ENCODE measurements at places on chromosomes 7 and 10.

- DNase-seq, result no peak
Measured at GRCh38 chr10:51302316-51302715, 228.0 kb downstream of the PRKG1 start.

DNA sequence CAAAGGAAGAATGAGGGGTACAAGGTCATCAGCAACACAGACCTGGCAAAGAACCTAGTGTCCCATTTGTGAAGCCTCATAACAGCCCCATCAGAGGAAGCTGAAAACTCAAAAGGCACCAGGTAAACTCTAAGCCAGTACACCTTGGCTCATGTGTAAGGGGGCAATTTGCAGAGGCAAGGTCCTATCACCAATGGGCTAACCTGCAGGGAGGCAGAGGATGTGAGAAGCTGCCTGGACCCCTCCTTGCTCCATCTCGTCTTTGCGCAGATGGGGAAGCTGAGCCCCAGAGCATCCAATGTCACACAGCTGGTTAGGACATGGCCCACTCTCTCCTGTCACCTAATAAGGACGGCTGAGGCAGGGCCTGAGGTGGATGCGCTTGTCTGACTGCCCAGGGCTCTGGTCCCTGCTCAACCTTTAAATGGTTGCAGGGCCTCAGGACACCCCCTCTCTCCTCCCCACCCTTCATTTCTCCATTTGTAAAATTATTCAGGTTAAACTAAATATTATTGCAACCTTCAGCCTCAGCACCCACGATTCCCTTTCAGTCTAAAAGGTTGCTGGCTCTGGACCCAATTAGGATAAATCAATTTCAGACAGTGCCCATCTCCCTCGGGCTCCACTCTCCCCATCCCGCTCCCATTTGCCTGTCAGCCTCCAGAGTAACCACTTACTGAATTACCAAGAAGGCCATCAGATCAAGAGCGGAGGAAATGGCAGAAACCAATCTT, 135.3 kb downstream of the OAT start:
- DNase-seq, result no peak

DNA sequence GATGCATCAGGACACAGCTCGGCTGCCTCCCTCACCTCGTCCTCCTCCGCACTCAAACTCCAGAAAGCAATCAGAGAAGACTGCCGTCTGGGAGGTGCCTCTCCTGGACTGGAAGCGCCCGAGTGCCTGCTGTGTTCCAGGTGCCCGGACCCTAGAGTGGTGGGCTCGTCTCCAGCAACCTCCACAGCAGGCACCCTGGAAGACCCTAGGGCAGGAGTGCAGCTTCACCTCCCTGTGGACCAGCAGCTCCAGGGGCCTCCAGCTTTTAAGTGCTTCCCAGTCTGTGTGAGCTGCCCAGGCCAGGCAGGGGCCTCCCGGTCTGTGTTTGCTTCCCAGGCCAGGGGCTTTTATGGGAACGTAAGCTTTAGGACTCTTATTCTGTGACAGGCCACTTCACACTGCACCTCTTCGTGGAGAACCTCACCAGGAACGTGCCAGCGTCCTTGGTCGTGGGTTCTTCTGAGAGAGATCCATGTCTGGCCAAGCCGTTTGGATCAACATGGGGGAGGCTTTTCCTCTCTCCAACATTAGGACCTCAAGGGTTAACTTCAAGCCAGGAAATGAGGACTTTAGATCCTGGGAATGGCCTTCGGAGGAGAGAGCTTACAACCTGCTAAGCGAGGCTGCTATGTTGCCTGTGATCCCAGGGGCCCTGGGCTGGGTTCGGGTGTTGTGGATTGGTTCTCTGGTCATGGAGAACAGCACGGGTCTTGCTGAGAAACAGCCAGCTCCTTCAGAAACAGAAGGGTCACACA, 5.9 kb upstream of the PWWP2B start:
- no peak for DNase-seq

DNA sequence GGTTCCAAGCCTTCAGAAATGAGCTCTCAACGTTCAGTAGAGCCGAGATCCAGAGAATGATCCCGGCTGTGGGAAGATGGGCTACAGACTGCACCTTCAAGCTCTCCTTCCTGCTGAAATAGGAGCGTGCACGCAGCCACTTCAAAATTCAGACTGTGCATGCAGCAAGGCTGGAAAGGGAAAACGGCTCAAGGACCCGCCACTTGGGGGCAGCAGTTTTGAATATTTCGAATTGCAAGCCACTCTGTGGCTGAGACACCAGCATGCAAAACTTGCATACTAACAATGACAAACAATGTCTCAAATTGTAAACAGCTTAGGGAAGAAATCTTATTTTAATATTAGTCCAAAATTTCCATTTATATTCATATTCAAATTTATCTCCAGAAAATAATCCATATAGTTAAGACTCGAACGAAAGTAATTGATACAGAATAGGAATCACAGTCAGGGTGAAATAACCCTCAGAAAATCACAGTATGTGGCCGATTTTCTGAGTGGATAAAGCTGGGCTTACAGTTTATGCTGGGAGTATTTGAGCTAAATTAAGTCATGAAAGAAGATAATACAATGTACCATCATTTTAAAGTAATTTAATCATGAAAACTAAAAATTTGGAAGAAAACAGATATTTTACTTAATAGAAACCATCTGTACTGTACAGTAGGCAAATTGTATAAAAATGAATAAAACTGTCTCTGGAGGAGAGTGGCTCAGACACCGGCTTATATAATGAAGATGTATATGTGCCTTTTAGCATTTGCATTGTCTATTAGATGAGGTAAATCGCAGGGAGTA, 137.9 kb upstream of the MKI67 start:
- DNase-seq, result peak; percentile 27

- no peak for DNase-seq
Measured at GRCh38 chr7:20508109-20508508, 107.4 kb upstream of the ABCB5 start.

DNA sequence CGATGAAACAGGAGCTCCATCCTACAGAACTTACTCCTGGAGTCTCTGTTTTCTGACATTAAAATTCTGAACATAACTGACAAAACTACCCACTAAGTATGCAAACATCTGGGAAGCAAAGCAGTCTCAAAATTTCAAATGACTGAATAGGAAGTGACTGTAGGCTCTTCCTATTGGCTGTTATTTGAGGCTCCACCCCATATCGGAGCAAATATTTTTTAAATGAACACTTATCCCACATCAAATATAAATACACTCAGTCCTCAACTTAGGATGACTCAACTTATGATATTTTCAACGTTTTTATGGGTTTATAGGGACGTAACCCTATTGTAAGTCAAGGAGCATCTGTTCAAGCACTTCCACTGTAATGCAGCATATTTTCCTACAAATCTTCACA, 8.8 kb downstream of the HSPA12A start:
- no peak for DNase-seq

- DNase-seq, result no peak
Measured at GRCh38 chr7:19268737-19269136, 123.5 kb upstream of the FERD3L start.

DNA sequence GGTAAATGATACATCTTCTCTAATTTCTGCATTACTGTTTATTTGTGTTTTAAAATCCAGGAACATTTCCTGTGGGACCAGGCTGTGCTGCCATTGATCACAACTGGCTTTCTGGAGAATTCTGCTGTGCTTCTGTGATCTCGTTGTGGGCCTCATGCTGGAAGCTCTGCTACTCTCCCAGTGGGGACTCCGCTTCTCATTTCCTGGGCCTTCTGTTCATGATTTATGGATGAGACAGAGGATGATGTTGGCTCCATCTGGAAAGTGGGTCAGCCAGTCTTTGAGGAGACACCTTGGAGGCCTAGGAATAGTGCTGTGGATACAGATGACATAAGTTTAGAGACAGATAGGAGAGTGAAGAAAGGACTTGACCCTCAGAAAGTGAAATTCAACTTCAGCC, 15.2 kb upstream of the GPR158 start:
- DNase-seq, result no peak

DNA sequence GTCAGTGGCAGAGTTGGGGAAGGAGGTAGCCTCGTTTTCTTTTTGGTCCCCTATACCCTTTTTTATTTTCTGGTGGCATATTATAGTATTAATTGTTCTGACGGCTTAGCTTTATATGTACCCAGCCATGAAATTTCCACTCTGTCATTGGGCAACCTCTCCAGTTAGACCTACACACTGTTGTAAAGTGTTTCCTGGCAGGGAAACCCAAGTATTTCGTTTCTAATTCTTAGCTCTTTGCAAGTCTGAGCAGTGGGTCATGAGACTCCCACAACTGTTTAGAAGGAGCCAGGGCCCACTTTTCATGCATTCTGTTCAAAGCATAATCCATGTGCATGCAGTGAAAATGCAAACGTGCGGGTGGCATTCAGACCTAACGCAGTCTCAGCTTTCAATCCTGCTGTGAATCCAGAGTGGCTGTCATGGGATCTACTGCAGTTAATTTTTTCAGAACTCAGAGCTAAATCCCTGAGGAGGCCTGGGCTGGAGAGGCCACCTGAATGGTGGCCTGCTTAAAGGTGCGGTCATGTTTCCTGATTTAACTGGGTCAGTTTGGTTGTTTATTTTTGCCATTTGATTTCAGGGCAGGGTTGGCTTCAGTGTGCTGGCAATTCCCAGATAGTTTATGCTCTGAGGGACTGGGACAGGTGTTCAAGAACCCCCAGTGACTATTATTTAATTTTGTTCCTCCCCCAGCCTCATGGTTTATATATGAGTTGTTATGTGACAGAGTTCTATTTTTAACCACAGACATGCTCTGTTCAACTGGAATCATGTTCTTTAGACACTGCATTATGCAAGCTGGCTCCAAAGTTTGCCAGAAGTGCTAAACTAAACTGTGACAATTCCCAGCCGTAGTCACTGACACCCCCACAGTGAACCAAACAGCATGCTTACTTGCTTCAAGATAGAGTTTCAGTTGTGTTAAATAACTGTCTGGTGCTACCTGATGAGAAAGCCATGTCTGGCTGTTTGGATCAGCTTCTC, 27.4 kb upstream of the SYPL1 start:
- no peak for DNase-seq

DNA sequence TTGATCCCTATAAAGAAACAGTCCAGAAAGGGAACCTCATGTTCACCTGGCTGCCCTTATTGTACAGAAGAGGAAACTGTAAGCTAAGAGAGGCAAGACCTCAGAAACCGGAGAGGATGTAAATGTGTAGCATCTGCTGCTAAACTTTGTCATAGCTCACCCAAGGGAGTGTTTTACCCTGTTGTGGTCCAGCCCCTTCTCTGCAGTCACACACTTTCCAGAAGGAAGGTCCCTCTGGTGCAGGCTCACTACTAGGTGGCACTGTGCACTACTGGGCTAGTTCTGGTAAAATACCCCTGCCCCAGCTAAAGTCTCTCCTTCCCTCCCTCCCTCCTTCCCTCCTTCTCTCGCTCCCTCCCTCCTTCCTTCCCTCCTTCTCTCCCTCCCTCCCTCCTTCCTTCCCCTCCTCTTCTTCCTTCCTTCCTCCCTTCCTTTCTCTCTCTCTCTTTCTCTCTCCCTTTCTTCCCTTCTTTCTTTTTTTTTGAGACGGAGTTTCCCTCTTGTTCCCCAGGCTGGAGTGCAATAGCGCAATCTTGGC, 42.5 kb upstream of the LCOR start:
- no peak for DNase-seq

DNA sequence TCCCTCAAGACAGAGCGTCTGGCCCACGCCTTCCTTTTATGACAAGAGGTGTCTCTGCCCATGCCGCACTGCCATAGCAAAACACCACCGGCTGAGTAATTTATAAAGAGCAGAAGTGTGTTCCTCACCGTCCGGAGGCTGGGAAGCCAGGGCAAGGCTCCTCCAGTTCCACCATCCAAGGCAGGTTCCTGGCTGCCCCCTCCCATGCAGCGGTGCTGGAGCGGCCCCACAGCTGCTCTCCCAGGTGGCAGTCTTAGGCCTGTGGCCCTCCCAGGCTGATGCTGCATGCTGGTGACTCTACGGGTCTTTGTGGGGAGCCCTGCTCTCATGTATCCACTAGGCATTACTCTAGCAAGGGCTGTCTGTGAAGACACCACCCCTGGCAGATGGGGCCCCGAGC, 113.1 kb downstream of the TCERG1L start:
- no peak for DNase-seq

DNA sequence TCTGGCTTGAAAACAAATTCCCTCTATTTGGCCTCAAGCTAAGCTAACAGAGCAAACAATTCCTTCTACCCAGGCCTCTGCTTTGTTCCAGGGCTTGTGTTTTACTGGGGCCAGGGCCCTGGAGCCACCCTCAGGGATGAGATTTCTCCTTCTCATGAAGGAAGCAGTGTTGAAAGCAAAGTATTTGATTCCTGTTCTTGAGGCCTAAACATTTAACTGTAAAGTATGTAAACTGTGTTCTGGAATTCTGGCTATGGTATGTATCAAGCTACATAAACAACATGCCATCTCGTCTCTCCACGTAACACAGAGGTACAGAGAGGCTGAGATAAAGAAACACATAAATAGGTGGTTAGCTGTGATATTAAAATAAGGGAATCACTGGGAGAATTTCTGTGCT, 81.8 kb downstream of the HERPUD2 start:
- DNase-seq, result no peak

DNA sequence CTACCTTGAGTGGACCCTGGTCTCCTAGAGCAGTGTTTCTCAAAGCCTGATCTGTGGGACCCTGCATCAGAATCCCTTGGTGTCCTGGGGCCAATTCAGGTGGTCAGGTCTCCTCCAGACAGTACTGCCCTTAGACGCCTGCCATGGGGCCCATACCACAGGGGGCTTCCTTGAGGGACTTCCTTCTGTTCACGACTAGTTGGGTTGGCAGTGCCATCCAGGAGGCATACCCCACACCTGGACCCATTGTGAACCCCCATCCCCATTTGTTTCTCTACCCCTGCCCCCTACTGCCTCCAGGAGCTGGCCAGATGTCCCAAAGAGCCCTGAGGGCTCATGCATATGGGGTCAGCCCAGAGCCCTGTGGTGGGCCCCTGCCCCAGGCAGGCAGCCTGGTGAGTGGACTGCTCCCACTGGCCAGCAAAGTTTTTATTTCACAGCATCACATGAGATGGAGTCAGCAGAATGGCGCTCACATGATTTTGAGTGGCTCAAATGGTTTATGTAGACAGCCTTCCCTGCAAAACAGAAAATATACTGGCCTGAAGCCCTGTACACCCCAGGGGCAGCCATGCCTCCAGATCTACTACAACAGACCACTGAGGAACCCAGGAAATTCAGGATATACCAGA, 259.9 kb upstream of the ZMIZ1 start:
- DNase-seq, result no peak

DNA sequence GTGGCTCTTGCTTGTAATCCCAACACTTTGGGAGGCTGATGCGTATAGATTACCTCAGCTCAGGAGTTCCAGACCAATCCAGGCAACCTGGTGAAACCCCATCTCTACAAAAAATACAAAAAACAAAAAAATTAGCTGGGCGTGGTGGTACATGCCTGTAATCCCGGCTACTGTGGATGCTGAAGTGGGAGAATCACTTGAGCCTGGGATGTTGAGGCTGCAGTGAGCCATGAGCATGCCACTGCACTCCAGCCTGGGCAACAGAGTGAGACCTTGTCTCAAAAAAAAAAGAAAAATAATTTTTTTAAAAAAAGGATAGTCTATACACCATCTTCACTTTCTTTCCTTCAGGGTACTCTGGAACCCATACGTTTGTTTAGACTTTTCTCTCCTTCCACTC, 6.2 kb downstream of the REEP3 start:
- no peak for DNase-seq

GRCh38 chr7:44415047-44415446, 75.4 kb downstream of the NUDCD3 start:
- no peak for DNase-seq

- no peak for DNase-seq
Measured at GRCh38 chr10:33422471-33423153, 88.1 kb upstream of the NRP1 start.

GRCh38 chr10:17506856-17507471, 52.6 kb upstream of the ST8SIA6 start:
- no peak for DNase-seq

- DNase-seq, result no peak
Measured at GRCh38 chr7:19519443-19520021, 189.3 kb downstream of the POLR1F start.
